Aortic smooth muscle cell (primary cell): ENCODE measurements at places on chromosomes 1 and 21. TPM values are rescaled to one million over a fixed set of nuclear protein-coding genes. Genes with fewer than 3 reads are reported as not detected.

Gene MSH4
- total RNA-seq, result 0.06 and 0.13 TPM in 2 replicates

Gene DCDC2B
- not detected in 2 replicates for total RNA-seq

Gene NCSTN
- total RNA-seq, result 86.9 and 87.2 TPM in 2 replicates

Gene AIM2
- not detected in 2 replicates for total RNA-seq

Gene TSACC
- not detected in 2 replicates for total RNA-seq
